ENCODE measurements at places on chromosomes 6 and 20. TPM values are rescaled to one million over a fixed set of nuclear protein-coding genes. Genes with fewer than 3 reads are reported as not detected.
A peak's percentile ranks its signal among the peaks of the same experiment; 100 is the strongest.

LPIN3 gene
- 16.2 TPM for total RNA-seq

EPPIN gene
- total RNA-seq: 137 TPM

C20orf144 gene
- 0.91 TPM for total RNA-seq

DNA sequence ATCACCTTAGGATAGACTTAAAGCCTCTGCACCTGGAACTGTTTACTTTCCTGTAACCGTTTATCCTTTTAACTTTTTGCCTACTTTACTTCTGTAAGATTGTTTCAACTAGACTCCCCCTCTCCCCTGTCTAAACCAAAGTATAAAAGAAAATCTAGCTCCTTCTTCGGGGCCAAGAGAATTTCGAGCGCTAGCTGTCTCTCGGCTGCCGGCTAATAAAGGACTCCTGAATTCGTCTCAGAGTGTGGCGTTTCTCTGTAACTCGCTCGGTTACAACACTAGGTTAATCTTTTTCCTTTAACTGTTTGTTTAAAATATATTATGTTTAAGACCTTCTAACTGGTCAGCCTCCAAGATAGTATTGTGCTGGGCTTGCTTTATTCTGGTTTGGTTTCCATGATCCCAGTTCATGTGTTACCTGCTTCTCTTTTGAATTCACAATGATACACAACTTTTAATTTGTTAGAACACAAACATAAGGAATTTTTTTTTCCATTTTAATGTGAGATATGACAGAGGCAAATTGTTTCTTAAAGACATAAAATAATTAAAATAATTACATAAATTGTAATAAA, 8.7 kb upstream of the NQO2 start:
- H3K4me3 ChIP-seq: peak overlapping the region; percentile 66
- H3K36me3 ChIP-seq: no peaks in the 10 kb centered on the region
- no peaks in the 10 kb centered on the region for H3K4me1 ChIP-seq

GRCh38 chr6:25661129-25661779, 9.2 kb downstream of the SCGN start:
- no peak overlapping the region for H3K27ac ChIP-seq
- H3K4me3 ChIP-seq: no peak overlapping the region
- no peaks in the 10 kb centered on the region for H3K36me3 ChIP-seq
- no peaks in the 10 kb centered on the region for H3K4me1 ChIP-seq

GRCh38 chr6:5752391-5752680, 254.4 kb downstream of the NRN1 start:
- H3K27me3 ChIP-seq: no peaks in the 10 kb centered on the region
- no peak overlapping the region for H3K27ac ChIP-seq
- no peak overlapping the region for H3K4me3 ChIP-seq
- H3K36me3 ChIP-seq: no peaks in the 10 kb centered on the region

DNA sequence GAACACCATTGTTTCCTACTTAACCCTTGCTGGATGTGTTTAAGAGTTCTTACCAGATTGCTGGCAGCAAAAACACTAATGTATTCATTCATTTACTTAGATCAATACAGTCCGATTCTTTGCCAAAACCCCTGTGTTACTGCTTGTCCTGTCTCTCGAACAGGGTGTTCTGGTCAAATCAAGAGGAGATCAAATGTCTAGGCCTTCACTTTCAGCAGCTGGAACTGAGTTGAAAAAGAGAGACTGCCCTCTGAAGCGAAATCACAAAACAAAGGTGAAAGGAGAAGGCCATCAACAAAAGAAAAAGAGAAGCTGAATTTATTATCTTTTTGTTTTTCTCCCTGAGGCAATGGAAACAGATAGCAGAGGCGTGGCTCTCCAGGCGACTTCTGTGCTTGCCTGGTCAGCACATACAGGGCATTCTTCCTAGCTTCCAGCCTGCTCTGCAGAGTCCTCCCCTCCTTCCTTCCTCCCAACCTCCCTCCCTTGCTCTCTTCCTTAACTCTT, 44.1 kb upstream of the GCM1 start:
- peak; percentile 14 for DNase-seq
- no peaks in the 10 kb centered on the region for H3K4me1 ChIP-seq
- H3K4me3 ChIP-seq: no peak overlapping the region
- H3K36me3 ChIP-seq: no peaks in the 10 kb centered on the region
- no peaks in the 10 kb centered on the region for H3K27me3 ChIP-seq

GRCh38 chr6:160102399-160102798, 19.2 kb upstream of the SLC22A1 start:
- no peak overlapping the region for H3K27ac ChIP-seq
- no peaks in the 10 kb centered on the region for H3K4me1 ChIP-seq
- no peak overlapping the region for H3K4me3 ChIP-seq

DNA sequence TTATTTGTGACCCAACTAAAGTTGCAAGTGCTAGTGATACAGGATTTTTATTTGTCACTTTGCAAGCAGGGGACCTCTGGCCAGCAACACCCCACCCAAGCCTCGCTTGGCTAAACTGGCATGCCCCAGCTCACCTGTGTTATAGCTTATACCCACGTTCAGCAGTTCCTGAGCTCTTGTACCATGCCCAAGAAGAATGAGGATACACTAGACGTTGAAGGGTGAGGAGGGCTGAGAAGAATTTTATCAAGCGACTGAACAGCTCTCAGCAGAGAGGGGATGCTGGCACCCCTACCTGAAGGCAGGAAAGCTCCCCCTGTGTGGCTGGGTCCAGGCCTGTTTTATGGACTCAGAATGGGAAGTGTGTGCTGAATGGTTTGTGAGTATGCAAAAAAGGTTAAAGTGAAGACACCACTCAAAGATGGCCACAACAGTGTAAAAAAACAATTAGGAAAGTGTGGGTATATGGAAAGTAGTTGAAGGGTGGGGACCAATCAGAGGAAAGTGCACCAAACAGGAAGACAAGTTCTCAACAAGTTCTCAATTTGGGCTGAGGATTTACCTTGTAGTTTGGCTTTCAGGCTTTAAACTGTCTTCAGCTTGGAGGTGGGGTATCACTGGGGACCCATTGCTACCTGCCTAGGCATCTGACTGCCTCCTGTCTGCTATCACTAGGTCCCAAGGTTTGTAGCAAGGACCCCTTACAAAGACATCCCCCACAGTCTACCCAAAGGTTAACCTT, 15.0 kb downstream of the BTN2A1 start:
- H3K27me3 ChIP-seq: no peaks in the 10 kb centered on the region
- DNase-seq: no peak
- peak overlapping the region; percentile 83 for H3K27ac ChIP-seq
- H3K4me1 ChIP-seq: no peaks in the 10 kb centered on the region

- no peak for DNase-seq
- no peak overlapping the region for H3K27ac ChIP-seq
- H3K36me3 ChIP-seq: no peaks in the 10 kb centered on the region
- H3K27me3 ChIP-seq: no peaks in the 10 kb centered on the region
- no peaks in the 10 kb centered on the region for H3K4me1 ChIP-seq
Measured at GRCh38 chr6:20564269-20564668, 30.0 kb downstream of the CDKAL1 start.

- no peak overlapping the region for H3K27ac ChIP-seq
- no peak for DNase-seq
- H3K4me1 ChIP-seq: no peaks in the 10 kb centered on the region
- no peaks in the 10 kb centered on the region for H3K27me3 ChIP-seq
Measured at GRCh38 chr6:135461208-135461607, 36.3 kb downstream of the AHI1 start.

PTCHD4 gene
- total RNA-seq: 1.0 TPM

DNA sequence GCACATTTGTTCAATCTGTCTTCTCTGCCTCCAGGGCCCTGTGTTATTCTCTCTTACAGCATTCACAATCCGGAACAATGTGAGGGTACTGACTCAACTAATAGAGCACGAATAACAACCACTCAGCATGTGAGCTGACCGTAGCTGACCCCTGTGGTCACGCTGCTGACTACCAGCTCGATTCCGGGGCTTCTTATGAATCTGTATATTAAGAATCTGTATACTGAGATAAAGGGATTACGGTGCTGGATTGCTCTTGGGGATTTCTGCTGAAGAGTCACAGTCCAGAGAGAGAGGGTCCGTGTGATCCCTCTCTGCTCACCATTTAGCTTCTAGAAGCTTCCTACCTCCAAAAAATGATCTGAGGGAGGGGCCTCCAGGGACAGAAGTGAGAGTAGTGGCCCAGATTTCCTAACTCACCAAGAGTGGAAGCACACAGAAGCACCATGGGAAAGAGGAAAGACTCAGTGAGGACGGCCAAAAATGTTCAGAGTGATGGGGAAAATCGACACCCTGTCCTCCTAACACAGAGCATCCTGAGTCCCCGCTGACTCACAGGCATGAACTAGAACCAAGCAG, 156.2 kb downstream of the THBS2 start:
- H3K36me3 ChIP-seq: no peaks in the 10 kb centered on the region
- no peak for DNase-seq
- H3K27me3 ChIP-seq: no peaks in the 10 kb centered on the region

Data from prostate gland (tissue), 2 donors.